ENCODE measurements at places on chromosomes 1 and 21.

- DNase-seq = no peak
These were observed 38.5 kb upstream of the TRAPPC10 start for GRCh38 chr21:43973634-43973955.

GRCh38 chr21:35044128-35044527 is 5.0 kb downstream of the RUNX1 start:
- no peak for DNase-seq

DNA sequence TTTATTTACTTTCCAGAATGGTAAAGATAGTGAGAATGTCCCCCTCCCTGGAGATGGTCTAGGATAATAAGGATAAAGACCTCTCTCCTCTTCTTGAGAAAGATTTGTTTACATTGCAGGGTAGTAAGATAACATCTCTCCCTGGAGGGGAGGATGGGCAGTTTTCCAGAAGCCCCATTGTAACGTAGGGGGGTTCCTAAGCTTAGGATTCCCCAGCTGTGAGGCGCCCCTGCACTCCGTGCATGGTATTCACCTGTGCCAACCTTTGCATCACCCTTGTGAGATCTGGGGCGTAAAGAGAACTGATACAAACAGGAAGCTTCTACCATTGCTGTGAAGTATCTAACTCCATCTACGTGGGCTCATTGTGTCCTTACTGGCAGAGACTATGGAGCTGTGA is 148.7 kb upstream of the DNAH14 start:
- no peak for DNase-seq

- no peak for DNase-seq
These were observed 738 bp downstream of the INTS7 start for GRCh38 chr1:212034516-212035122.

DNA sequence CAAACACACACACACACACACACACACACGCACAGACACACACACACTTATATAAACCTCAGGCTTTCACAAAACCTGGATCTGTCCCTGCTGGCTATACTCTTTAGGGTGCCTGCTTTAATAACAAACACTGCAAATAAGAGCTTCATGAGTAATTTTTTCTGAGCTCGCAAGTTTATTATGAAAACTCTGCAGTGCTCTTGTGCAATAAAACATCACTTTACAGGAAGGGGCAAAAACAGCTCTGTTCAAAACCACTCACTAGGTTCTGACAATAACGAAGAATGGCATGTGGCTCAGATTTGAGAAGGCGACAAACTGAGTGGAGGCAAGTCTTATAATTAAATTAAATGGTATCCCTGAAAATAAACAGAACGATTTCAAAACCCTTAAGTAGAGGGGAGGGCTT is 42.6 kb upstream of the CTPS1 start:
- DNase-seq = no peak
